ENCODE measurements at places on chromosomes 11 and 22. TPM values are rescaled to one million over a fixed set of nuclear protein-coding genes. Genes with fewer than 3 reads are reported as not detected.

DNA sequence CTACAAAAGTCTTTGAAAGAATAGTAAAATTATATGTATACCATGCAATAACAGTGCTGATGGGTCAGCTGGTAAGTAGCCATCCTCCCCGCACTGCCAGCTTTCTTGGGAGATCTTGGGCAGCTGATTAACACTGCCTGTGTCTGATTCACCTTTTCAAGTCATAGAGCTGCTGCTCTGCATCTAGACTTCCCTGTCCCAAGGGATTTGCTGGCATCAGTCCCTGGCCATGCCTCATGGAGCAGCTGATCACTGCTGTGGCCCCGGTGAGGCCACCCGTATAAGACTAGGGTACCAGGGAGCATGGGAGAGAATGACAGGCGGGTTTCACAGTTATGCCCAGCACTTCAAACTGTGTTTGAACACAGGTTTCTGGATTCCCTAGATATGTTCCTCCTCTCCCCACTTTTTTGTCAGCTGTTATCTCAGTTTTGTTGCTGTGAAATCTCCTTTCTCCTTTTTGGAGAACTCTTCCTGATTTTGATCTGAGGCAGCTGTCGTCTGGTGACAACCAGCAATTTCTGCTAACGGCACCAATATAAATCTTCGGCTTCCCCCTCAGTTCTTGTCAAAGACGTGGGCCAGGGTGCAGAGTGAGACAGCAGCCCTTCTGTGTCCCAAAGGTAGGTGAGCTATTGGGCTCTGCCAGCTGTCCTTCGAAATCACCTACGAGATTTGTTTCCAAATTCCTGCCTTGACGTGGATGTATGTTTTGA lies 438.9 kb downstream of the NTM start:
- DNase-seq: no peak

DNA sequence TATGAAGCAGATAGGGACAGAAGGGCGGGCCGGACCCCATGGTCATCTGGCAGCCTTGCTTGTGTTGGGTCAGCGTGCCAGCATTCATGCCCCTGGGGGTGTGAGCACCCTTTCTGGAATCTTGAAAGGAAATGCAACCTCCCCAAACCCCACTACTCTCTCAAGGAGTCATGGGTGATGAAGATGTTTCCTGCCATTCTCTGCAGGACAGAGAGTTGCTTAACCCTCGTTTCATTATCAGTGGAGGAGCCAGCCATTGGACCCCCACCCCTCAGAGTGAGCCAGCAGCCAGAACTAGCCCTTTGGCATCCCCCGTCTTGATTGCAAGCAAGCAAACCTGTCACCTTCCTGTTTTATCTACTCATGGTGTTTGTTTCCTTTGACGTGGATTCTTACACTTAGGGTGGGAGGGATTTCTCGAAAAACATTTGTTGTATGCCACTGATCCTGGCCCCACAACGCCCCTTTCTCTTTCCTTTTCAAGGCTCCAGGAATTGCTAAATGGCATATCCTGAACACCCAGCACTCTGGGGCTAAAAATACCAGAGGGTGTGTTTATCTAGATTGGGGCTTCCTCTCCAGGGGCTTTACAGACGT lies 258.3 kb downstream of the ETS1 start:
- no peak for DNase-seq

DNA sequence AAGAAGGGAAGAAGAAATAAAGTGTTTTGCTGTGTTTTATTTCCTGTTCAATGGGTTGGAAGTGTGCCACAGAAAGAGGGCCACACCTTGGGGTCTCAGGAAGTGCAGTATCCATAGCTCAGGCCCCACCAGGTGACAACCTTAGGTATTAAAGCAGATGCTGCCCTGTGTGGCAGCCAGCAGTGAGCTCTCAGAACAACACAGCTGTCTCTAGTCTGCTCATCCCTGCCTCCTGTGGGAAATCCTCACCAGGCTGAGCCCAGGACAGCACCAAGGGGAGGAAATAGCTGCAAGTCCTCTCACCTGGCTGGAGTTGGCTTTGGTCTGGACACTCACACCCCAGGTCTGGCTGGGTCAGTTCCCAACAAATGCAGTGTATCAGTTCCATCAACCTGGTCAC lies 25.1 kb downstream of the ARL14EP start:
- DNase-seq: no peak

SLC22A12 gene
- polyA plus RNA-seq: 0.03 TPM

CCDC90B gene
- 55.1 TPM for polyA plus RNA-seq

WNT11 gene
- 14.4 TPM for polyA plus RNA-seq

Measured in large intestine (tissue), 12 donors.